Ascending aorta (tissue), 2 donors: ENCODE measurements at places on chromosomes 12 and 14. TPM values are rescaled to one million over a fixed set of nuclear protein-coding genes. Genes with fewer than 3 reads are reported as not detected.

DNA sequence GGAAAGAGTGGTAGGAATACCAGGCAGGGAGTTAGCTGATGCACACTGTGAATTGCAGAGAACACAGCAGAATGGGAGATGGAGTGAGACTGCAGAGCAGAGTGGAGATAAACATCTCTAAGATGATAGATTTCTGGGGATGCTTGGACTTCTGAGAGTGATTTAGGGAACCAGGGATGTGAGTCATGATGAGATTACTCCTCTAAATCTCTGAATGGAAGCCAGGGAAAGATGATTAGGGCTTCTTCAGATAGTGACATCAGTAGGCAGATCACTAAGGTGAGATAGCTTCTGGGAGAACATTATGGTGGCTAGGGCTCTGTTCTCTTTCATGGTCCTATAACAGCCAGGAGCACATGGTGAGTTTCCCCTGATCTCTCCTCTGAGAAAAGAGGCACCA is 501.5 kb upstream of the USP15 start:
- no peaks in the 10 kb centered on the region for H3K27me3 ChIP-seq
- no peak for DNase-seq
- H3K27ac ChIP-seq, result peak overlapping the region; percentile 55
- H3K4me3 ChIP-seq, result no peak overlapping the region
- H3K36me3 ChIP-seq, result no peaks in the 10 kb centered on the region

GRCh38 chr12:3119756-3120601 is 42.8 kb downstream of the TSPAN9 start:
- peak overlapping the region; percentile 83 for H3K27ac ChIP-seq
- DNase-seq, result peak; percentile 86
- peak overlapping the region; percentile 36 for H3K4me3 ChIP-seq
- no peaks in the 10 kb centered on the region for H3K27me3 ChIP-seq
- H3K36me3 ChIP-seq, result no peaks in the 10 kb centered on the region

The OTOGL gene
- total RNA-seq, result not detected

DNA sequence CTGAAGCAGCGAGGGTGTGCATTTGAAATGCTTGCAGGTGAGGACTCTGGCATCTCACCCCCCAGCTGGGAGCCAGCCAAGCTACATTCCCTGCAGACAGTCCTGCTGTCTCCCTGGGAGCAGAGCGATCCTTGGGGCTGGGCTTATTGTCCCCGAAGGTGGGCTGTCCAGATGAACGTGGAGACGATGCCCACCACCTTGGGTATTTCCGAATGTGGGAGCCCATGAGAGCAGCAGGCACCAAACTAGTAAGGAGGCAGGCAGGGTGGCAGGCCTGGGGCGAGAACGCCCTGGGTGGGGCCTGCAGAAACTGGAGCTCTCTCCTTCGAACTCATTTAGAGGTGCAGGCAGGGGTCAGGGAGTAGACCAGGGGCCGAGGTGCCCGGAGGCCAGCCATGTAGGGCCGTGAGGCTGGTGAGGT is 18.5 kb downstream of the ZBTB42 start:
- H3K4me1 ChIP-seq, result peaks cover 10% of the 10 kb centered on the region
- no peak for DNase-seq
- no peak overlapping the region for H3K4me3 ChIP-seq
- H3K27me3 ChIP-seq, result no peaks in the 10 kb centered on the region
- no peak overlapping the region for H3K27ac ChIP-seq

DNA sequence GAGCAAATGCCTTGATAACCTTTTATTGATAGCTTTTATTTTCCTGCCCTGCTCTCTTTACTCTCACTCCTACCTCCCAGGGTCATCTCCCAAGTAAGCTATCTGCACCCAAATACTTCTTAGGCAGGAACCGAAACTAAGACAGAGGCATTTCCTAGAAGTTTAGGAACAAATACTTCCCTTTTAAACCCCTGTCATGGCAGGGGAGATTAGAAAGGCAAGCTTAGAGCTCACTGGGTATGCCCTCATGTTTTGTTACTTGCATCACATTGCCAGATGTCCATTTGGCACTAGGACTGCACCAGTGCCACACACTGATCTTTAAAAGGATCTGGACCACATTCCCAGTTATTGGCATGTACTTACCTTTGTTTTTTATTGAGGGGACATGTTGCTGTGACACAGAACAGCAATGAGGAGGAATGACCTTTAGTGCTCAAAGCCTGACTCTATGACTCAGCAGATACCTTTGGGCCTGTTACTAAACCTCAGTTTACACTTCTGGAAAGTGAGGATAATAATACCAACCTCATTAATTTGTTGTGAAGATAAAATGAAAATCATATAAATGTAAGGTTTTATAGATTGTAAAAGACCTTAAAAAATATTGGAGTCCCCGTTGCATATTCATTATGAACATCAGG is 40.9 kb upstream of the MBIP start:
- no peaks in the 10 kb centered on the region for H3K4me1 ChIP-seq
- no peaks in the 10 kb centered on the region for H3K36me3 ChIP-seq
- H3K27me3 ChIP-seq, result no peaks in the 10 kb centered on the region
- H3K27ac ChIP-seq, result no peak overlapping the region
- H3K4me3 ChIP-seq, result no peak overlapping the region

The KRT80 gene
- total RNA-seq, result not detected

DNA sequence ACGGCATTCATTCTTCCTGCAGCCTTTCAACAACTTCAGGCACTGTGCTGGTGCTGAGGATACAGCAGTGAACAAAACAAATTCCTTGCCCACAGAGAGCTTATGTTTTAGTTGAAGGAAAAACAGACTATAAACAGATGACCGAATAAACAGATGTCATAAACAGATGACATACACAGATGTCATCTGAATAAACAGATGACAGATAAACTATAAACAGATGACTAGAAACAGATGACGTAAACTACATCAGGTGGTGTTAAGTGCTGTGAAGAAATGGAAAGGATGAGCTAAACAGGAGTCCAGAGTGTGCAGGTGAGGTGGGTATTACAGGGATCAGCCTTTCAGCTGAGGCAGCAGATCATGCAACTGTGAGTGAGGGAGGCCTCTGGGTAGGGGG is 80.9 kb downstream of the FAR2 start:
- no peak overlapping the region for H3K27ac ChIP-seq
- no peak for DNase-seq
- no peaks in the 10 kb centered on the region for H3K4me1 ChIP-seq
- H3K36me3 ChIP-seq, result no peaks in the 10 kb centered on the region
- no peaks in the 10 kb centered on the region for H3K27me3 ChIP-seq

The APOF gene
- not detected for total RNA-seq

The FGD6 gene
- 2.0 TPM for total RNA-seq

DNA sequence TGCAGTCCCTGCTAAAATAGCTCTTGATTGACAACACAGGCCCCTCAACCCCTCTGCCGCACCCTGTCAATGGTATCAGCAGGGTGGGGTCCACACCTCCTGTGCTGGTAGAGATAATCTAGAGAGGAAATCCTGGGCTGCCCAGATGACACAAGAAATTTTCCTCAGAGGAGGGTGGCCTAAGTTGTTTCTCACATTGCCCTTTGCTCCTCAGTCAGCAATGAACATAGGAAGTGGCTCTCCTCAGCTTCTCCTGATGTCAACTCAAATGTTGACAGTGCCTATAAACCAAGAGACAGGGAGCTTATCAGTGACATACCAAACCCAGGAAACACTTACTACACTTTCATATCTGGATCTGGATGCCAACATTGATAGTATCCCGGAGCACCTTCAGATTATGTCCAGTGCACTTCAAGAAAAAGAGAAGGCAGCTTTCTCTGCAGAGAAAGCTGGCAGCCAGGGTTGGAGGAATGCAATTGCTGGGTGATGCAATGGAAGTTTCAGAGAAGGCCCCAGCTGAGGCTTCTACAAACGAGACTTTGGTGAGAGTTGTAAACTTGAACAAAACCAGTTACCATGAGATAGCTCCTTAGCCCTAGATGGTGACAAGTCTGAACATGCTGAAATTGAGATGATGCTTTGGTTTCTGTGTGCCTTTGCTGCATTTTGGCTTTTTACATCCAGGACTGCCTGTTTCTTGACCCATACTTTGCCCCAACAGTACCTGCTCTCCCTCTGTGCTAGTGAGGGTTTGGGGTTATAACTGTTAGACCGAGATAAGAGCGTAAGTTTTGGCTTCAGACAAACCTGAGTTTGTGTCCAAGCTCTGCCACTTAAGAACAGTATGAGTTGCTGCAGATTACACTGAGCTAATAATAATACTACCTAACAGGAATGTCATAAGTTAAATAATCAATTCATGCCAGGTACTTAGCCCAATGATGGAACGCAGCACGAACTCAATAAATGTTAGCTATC is 183.5 kb downstream of the NUAK1 start:
- peak overlapping the region; percentile 39 for H3K27ac ChIP-seq
- DNase-seq, result no peak
- no peak overlapping the region for H3K4me3 ChIP-seq
- no peaks in the 10 kb centered on the region for H3K36me3 ChIP-seq

DNA sequence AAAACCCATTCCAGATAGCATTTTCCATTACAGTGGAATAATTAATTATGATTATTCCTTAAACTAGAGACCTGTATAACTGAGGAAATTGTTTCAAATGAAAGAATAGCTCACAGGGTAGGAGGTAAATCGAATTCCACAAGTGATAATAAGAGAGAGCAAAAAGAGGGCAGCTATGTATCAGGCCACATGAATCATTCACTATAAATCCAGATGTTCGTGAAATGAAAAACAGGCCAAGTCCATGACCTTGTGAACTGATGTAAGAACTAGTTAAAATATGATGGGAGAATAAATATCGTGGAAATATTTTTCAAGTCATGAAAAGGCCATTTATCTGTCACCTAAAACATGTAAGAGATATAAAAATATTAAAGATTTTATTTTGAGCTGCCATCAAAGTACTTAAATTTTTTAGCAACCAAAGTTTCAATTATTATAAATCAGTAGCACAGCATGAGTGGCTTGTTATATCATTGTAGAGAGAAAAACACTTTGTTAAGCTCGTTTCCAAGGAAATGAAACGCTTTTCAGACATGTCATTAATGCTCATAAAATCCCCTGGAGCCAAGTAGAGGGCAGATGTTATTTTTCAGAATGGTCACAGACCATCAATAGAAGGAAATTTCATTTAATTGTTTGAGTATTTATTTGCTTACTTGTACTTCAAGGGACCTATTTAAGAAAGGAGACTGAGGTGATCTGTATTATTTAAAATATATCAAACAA is 120.6 kb upstream of the CDKN3 start:
- no peaks in the 10 kb centered on the region for H3K27me3 ChIP-seq
- H3K4me1 ChIP-seq, result no peaks in the 10 kb centered on the region
- no peak for DNase-seq
- H3K4me3 ChIP-seq, result no peak overlapping the region
- no peak overlapping the region for H3K27ac ChIP-seq

DNA sequence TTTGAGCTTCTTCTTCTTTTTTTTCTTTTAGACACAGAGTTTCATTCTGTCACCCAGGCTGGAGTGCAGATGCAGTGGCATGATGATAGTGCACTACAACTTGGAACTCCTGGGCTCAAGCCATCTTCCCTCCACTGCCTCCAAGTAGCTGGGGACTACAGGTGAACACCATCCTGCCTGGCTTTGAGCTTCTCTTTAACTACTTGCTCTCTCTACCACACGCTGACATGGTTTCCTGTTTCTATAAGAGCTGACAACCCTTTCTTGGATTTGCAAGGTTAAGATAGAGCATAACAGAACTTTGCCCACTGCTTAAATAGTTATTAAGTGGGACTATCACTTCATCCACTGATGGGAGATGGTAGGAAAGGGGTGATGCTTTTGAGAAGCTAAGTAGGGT is 82.4 kb upstream of the SLC38A2 start:
- H3K27me3 ChIP-seq, result no peaks in the 10 kb centered on the region
- H3K27ac ChIP-seq, result no peak overlapping the region
- no peak for DNase-seq
- peaks cover 23% of the 10 kb centered on the region for H3K4me1 ChIP-seq
- H3K36me3 ChIP-seq, result no peaks in the 10 kb centered on the region

The NKX2-1 gene
- not detected for total RNA-seq

DNA sequence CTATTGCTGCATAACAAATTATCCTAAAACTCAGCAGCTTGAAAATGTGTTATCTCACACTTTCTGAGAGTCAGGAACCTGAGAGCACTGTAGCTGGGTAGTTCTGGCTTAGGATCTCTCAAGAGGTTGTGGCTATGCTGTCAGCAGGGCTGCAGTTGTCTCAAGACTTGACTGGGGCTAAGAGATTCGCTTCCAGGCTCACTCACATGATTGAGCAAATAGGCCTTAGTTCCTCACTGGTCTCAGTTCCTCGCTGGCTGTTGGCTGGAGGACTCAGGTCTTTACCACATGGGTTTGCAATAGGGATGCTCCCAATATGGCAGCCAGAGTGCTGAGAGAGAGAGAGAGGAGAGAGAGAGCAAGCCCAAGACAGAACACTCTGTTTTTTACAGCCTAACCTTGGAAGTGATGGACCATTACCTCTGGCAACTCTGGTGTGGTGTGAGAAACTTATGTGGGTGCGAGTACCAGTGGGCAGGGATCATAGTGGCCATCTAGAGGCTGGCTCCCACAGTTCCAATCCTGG is 15.9 kb upstream of the DHRS2 start:
- no peaks in the 10 kb centered on the region for H3K4me1 ChIP-seq
- H3K36me3 ChIP-seq, result no peaks in the 10 kb centered on the region
- no peak overlapping the region for H3K4me3 ChIP-seq
- H3K27me3 ChIP-seq, result no peaks in the 10 kb centered on the region
- H3K27ac ChIP-seq, result no peak overlapping the region
- DNase-seq, result no peak

The PEBP1 gene
- 312 TPM for total RNA-seq

- H3K4me1 ChIP-seq, result no peaks in the 10 kb centered on the region
- peaks cover 8% of the 10 kb centered on the region for H3K27me3 ChIP-seq
- no peaks in the 10 kb centered on the region for H3K36me3 ChIP-seq
- no peak overlapping the region for H3K4me3 ChIP-seq
- DNase-seq, result no peak
Observed at GRCh38 chr14:95364481-95365209, 44.9 kb upstream of the CLMN start.

DNA sequence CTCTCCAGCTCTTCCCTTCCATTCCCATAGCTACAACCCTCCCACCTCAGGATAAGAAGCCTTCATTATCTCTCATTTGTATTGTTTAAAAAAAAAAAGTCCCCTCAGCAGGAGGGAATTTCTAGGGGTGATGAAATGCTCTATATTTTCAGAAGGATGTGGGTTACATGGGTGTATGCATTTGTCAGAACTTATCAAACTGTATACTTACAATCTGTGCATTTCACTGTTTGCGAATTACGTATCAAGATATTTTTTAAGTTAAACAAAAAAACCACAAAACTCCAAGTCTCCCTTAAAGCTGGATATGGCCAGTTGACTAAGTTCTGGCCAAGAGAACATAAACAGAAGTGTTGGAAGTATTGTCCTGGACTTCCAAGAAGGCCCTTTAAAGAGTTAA is 2.0 kb upstream of the FKBP11 start:
- H3K4me1 ChIP-seq, result no peaks in the 10 kb centered on the region
- no peak for DNase-seq
- no peaks in the 10 kb centered on the region for H3K27me3 ChIP-seq
- no peak overlapping the region for H3K27ac ChIP-seq
- H3K36me3 ChIP-seq, result peaks cover 14% of the 10 kb centered on the region

DNA sequence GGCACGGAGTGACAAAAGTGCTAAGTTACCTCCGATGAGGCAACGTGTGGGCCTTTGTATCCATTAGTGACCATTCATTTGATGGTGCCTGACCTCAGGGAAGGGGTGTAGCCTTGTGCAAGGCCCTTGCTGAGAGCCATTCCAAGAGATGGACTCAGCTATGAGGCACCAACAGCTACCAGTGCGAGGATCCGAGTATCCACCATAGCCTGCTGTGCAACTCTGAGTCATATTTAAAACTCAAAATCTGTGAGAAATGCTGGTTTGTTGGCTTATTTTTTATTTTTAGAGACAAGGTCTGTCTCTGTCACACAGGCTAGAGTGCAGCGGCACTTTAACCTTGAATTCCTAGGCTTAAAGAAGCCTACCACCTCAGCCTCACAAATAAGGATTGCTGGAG is 25.1 kb upstream of the WNK1 start:
- no peak for DNase-seq
- H3K27me3 ChIP-seq, result no peaks in the 10 kb centered on the region
- H3K36me3 ChIP-seq, result no peaks in the 10 kb centered on the region
- no peak overlapping the region for H3K4me3 ChIP-seq
- no peaks in the 10 kb centered on the region for H3K4me1 ChIP-seq
